Karpas-422 (cell line): ENCODE measurements at places on chromosomes 6 and 20. TPM values are rescaled to one million over a fixed set of nuclear protein-coding genes. Genes with fewer than 3 reads are reported as not detected.

CALHM6 gene
- 0.25 TPM in 1 of 2 replicates, not detected in the other for total RNA-seq

DUSP15 gene
- not detected in 2 replicates for total RNA-seq

MAP7 gene
- not detected in 2 replicates for total RNA-seq

SERAC1 gene
- total RNA-seq = 1.1 and 3.6 TPM in 2 replicates

IMPG1 gene
- total RNA-seq = not detected in 2 replicates

DNA sequence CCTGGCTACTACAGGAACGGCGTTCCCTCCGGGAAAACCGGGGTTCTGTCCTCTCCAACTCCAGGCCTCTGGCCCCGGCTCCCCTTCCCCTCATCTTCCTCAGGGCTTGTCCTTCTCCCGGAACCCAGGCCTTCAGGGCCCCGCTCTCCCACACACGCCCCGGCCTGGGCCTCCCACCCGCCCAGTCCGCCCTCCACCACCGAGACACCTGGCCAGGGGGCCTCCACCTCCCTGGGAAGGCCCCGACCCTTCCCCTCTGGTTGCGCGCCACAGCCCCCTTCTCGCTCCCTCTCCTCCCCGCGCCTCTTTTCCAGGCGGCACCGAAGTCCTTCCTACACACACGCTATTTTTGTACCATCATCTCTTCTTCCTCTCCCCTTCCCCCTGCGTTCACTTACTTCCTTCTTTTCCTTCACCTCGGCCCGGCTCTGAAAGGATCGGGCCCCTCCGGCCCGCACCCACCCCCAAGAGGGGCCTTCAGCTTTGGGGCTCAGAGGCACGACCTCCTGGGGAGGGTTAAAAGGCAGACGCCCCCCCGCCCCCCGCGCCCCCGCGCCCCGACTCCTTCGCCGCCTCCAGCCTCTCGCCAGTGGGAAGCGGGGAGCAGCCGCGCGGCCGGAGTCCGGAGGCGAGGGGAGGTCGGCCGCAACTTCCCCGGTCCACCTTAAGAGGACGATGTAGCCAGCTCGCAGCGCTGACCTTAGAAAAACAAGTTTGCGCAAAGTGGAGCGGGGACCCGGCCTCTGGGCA, 1.3 kb upstream of the SIRPA start:
- no peaks in the 10 kb centered on the region for H3K36me3 ChIP-seq
- no peak for DNase-seq
- H3K4me1 ChIP-seq = peaks cover 41% of the 10 kb centered on the region
- peaks cover 5% of the 10 kb centered on the region; the same call in 1 of the 2 replicates for H3K27me3 ChIP-seq
- H3K4me3 ChIP-seq = peak overlapping the region; percentile 43; the same call in 1 of the 2 replicates

- H3K4me1 ChIP-seq = no peaks in the 10 kb centered on the region
- no peak overlapping the region for H3K4me3 ChIP-seq
- H3K27ac ChIP-seq = no peak overlapping the region
- H3K27me3 ChIP-seq = no peaks in the 10 kb centered on the region
- no peak for DNase-seq
- H3K36me3 ChIP-seq = no peaks in the 10 kb centered on the region
These were observed 435.0 kb downstream of the HAO1 start for GRCh38 chr20:7505152-7505834.

- no peaks in the 10 kb centered on the region for H3K27me3 ChIP-seq
- no peak overlapping the region for H3K27ac ChIP-seq
- H3K4me1 ChIP-seq = no peaks in the 10 kb centered on the region
- no peak for DNase-seq
These were observed 6.3 kb downstream of the ADGRG6 start for GRCh38 chr6:142307963-142308748.
